ENCODE measurements at places on chromosomes 5 and 9. TPM values are rescaled to one million over a fixed set of nuclear protein-coding genes. Genes with fewer than 3 reads are reported as not detected.

The AMBP gene
- total RNA-seq, result not detected

The ZNF454 gene
- 0.96 TPM for total RNA-seq

The ZNF462 gene
- total RNA-seq, result 8.6 TPM

The SCAI gene
- 4.6 TPM for total RNA-seq

The CCIN gene
- total RNA-seq, result 1.7 TPM

The IFNA21 gene
- total RNA-seq, result not detected

The C9orf153 gene
- 0.56 TPM for total RNA-seq

The ARID3C gene
- under 0.01 TPM for total RNA-seq

The SLC6A19 gene
- not detected for total RNA-seq

The PCDHB4 gene
- under 0.01 TPM for total RNA-seq

The SLC36A2 gene
- total RNA-seq, result not detected

The PCDHGC5 gene
- total RNA-seq, result 2.0 TPM

The DHX29 gene
- total RNA-seq, result 38.5 TPM

The ENTPD2 gene
- not detected for total RNA-seq

The FGD3 gene
- not detected for total RNA-seq

The RASGEF1C gene
- total RNA-seq, result not detected

The SLC44A1 gene
- 105 TPM for total RNA-seq

The TOR1B gene
- 41.4 TPM for total RNA-seq

The ARAP3 gene
- 6.5 TPM for total RNA-seq

Data from regular cardiac myocyte (primary cell).